Inflammatory macrophage treated with lipopolysaccharide for 4 hours (primary cell): ENCODE measurements at places on chromosomes 6 and 20.
A peak's percentile ranks its signal among the peaks of the same experiment; 100 is the strongest.

GRCh38 chr20:37366743-37367142 lies 20.8 kb downstream of the SRC start:
- DNase-seq, result peak; percentile 31

- no peak for DNase-seq
Observed at GRCh38 chr6:170555305-170555704, 1.1 kb downstream of the TBP start.

- no peak for DNase-seq
Observed at GRCh38 chr6:139730340-139730974, 356.0 kb upstream of the CITED2 start.

- no peak for DNase-seq
Observed at GRCh38 chr20:4099905-4100675, 84.7 kb upstream of the RNF24 start.

- no peak for DNase-seq
Observed at GRCh38 chr6:74574794-74575193, 631.1 kb downstream of the COL12A1 start.

- DNase-seq, result no peak
Observed at GRCh38 chr20:63117151-63117550, 98.8 kb downstream of the YTHDF1 start.

DNA sequence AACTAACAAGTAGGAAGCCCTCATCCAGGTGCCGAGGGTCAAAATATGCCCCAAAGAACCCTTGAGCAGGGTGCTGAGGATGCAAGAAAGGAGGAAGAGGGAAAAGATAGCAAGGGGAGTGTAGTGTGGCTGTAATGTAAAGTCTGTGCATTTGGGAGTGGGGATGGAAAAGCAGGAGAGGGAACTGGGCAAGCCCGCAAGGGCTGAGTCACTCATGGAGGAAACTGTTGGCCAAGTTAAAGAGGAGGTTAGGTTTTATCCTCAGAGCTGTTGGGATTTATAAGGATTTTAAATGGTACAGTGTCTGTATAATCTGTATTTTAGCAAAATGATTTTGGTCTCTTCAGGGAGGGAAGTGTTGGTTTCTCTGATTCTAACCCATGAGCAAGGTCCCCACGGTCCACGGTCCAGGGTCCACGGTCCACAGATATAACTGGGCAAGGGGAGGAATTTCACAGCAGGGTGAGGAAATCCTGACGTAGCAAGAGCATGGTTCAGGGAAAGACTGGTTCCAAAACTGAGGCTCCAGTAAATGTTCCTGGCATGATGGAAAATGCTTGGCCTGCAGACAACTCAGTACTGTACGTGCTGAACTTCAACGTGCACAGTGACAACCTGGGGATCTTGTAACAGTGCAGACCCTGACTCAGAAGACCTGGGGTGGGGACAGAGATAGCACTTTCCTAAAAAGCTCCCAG lies 759.8 kb downstream of the PTPRT start:
- no peak for DNase-seq

- no peak for DNase-seq
Observed at GRCh38 chr6:54900666-54901065, 54.1 kb downstream of the FAM83B start.

DNA sequence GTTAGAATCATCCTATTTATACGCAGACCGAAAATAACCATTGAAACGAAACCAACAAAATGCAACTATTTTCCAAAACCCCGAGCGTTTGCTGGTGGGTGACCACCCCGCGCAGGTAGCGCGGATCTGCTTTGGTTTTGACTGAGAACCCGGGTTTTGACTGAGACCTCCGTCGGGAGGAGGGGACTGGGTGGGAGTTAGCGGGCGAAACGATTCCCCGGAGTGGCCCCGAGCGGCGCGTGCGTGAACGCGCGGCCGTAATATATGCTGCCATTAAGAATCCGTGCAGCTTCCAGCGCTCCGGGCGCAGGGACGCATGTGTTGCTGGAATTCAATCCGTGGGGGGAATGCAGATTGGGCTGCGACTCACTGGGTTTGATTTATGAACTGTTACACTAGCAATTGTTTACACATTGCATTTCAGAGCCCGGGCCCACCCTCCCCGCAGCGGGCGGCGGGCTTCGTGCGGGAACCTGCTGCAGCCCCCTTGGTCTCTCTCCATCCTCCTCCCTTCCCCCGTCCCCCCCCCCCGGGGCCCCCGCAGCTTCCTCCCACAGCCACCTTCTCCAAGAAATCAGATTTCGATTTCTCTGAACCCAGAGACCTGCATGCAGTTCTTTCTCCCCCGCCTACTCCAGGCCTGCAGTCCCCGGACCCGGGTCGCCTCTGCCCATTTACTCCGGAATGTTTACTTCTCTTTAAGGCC lies 9.9 kb downstream of the NRN1 start:
- DNase-seq, result no peak

DNA sequence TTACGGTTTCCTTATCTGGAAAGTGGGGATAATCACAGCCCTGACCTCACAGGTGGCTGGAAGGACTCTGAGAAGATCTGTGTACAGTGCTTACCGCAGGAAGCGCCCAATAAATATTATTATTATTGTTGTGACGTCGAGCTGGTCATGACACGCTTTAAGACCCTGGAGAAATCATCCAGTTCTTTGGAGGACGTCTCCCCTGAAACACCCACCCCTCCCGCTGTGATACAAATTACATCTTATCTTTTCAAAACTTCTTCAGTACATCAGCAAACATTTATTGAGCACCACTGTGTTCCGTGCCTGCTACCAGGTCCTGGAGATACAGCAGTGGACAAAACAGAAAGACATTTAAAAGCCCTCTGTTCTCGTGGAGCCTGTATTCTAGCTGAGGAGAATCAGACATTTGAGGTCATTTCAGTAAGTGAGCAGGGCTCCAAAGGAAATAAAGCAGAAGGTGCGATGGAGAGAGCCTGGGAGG lies 118.7 kb downstream of the CEBPB start:
- DNase-seq, result no peak

- DNase-seq, result no peak
Observed at GRCh38 chr6:168377484-168377855, 57.9 kb upstream of the DACT2 start.

DNA sequence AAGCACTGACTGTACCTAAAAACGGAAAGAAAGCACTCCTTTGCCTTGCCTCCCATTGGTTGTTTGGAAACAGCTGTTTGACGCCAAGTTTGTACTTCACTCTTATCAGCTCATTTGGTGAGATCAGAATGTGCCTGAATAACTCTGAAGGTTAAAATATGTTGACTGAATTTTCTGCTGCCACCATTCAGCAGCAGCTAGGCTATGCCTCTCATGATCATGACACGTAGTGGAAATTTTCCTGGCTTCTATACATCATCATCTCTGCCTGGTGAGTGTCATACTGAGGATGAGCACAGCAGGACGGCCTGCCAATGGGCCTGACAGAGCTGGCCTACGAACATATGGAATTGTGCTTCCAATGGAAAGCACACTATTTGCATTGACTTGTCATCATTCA lies 704.9 kb upstream of the CITED2 start:
- DNase-seq, result no peak

DNA sequence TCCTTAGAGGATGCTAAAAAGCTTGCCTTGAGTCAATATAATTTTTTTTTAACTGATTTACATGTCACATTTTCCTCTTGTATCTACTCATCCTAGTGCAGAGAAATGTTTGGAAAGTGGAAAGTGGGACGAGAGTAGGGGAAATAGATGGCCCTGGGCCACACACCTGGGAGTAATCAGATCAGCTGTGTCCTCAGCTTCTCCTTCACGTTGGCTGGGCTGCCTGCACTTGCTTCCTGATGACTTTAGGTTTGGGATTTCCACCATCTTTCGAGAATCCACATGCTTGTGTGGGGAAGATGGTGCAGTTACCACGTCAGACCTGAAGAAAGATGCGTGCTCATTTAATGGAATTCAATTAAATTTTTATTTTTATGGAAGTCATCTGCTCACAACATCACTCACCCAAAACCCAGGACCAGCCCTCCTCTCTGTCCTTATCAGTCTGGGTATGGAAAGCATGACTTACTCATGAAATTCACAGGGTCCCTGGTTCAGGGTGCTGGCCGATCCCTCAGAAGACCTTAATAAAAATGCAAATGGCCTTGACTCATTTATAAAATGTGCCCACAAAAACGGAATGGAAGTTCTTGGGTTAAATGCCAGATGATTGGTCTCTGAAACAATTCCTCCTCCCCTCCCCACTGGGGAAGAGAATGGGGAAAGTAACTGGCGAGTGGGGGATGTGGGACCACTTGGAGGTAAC lies 74.5 kb upstream of the TIAM2 start:
- DNase-seq, result no peak

DNA sequence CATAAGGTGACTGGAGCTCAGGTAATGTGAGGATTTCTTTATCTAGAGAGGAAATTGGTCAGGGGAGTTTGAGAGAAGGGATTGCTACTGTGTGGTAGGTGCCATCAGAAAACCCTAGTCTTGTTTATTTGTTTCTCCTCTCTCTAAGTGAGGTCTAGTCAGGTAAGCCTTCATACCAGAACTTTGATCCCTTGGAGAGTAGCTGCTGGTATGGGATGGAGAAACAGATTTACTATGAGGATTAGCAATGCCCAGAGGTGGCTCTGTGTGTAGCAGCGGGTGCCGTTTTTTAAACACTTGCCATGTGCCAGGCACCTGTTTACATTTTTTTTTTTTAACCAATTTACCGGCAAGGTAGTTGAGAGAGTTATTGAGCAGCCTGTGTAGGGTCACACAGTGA lies 19.5 kb downstream of the CMTR1 start:
- DNase-seq, result no peak

DNA sequence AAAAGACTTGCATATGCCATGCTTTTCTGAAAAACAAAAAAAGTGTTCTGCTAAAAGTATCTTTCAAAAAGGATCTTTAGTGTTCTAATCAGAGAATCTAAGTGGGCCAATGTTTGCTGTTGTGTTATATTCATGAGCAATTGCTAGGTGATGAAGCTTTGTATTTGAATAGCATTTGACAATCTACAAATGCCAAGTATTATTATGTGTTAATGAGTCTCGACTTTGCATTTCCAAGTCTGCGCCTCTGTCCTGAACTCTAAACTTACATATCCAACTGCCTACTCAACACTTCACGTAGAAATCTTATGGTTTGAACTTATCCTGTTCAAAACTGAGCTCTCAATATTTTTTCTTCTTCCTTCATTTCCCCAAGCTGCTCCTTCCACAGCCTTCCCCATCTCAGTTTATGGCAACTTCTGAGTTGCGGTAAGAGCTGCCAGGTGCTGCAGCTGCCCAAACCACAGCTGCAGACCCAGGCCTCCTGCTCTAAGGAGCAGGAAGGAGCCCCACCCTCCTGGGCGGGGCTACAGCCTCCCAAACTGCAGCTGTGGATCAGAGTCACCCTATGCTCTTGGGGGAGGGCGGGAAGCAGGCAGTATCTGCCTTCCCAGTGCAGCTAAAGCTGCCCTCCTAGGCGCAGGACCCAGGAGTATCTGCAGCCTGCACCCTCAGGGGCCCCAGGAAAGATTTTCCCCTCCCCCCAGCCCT lies 16.7 kb upstream of the MAK start:
- no peak for DNase-seq

DNA sequence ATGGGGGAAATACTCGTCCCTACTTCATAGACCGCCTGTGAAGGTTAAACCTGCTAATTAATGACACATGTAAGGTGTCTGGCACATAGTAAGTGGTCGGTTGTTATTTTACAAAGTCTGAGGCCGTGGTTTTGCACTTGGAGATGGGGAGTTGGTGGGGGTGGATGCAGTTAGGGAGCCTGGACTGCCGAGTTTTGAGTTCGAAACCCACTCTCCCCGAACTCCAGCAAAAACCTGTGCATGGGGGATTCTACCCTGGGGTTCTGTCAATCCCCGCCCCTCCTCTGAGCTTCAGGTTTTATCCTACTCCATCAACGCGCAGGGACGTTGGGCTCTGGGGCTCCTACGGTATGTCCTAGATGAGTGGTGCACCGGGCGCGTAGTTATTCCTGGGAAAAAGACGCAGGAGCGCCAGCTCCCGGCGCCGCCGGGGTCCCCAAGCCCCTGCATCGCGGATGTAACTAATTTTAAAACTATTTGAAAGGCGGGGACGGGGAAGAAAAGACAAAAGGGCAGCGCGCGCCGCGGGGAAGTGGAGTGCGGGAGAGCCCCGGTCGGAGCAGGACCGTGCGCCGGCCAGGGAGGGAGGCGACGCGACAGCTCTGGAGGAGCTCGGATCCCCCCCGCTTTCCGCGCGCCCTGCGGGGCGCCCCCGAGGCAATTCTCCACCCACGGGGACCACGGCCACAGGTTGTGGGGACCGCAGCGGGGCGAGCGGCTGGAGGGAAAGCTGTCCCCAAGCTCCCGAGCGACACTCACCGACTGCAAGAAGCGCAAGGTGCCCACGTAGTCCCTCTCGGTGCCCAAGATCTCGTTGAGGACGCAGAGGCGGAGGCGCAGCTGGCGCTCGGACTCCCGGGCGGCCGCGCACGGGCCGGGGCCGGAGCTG lies 672 bp downstream of the PREX1 start:
- peak; percentile 49 for DNase-seq

DNA sequence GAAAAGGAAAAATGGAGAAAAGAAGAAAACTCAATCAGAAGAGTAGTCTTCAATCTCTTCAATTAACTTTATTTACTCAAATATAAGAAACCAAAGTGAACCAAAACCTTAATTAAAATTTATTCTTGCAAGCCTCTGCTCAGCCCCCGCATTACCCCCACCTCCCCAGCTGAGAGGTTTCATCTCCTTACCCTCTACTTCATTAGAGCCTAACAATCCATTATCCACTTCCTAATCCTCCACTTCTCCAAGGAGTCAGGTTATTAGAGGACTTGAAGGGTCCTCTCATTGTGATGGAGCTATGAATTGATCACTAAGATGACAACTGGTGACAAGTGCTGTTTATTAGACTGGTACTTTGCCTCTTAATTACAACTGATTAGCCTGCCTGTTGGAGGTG lies 956.5 kb downstream of the TFAP2A start:
- no peak for DNase-seq

- no peak for DNase-seq
Observed at GRCh38 chr6:138736640-138737039, 36.9 kb upstream of the CCDC28A start.

GRCh38 chr6:139028658-139029469 lies at the start of gene ABRACL:
ABRACL (plus strand) TSS chr6:139028745; CDS start chr6:139034161, 5,416 bp downstream.
- DNase-seq, result peak; percentile 82

DNA sequence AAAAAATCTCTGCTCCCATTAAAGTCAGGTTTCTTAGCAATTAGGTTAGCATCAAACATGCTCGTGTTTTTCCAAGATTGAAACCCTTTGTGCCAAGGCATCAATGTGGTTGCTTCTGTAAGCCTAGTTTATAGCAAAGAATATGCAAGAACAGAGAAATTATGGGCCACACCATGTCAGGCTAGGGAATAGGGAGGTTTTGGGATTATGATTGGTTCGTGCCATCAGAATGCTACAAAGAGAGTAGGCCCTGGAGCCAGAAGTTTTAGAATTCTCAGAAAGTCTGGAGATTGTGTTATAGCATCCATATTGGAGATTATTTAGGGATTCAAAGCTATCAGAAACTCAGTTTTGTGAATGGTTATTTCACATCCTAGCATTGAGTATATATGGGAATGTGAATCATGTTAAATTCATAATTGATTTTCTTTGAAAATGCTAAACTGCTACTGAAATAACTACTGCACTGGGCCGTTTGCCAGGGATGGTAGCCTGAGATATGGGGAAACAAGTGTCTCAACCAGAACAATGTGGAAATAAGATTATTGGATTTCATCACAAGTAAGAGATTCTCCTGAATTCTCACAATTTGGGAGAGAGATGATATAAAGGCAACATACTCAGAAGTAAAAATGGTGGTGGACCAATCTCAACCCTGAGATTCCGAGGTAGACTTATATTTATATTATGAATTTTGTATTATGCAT lies 45.3 kb downstream of the ZNF292 start:
- DNase-seq, result peak; percentile 59
